ENCODE measurements at places on chromosomes 5 and 9.

- DNase-seq: no peak
These were observed 211.7 kb downstream of the PLK2 start for GRCh38 chr5:58248221-58248620.

DNA sequence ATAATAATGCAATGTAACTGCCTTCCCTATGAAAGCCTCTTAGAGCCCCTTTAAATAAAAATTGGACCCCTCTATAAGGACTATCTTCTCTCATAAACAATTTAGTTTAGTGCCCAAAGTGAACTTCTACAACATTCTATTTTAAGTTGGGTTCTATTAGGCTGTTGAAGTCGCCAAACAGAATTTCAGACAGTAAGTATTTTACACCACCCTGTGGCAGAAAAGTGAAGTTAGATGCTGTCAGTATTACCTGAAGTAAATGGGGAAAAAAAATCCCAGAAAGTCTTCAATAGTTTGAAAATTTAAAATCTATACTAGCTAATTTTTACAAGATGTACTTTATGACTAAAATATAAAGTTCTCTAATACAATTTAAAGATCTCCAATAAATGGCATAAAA is 29.5 kb downstream of the CAAP1 start:
- no peak for DNase-seq

- DNase-seq: no peak
These were observed 191.7 kb downstream of the DRD1 start for GRCh38 chr5:175252234-175252805.

DNA sequence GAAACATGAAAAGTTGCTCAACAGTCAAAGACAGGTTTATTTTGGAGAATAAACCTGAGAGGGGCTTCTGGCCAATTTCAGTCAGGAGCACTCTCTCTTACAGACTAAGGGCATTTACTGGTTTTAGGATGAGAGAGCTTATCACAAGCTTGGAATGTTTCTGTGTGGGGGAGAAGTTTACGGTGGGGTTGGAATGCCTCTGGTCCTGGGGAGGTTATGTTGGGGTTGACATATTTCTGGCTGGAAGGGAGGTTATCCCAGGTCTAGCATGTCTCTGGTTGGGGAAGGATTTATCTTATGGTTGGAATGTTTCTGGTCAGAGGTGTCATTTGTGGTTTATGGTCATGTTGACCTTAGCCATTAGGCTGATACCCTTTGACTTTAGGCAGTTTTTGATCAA is 1867.3 kb downstream of the EFNA5 start:
- no peak for DNase-seq

GRCh38 chr5:102969641-102970040 is 150.3 kb downstream of the GIN1 start:
- no peak for DNase-seq

GRCh38 chr9:134162212-134162775 is 2.1 kb downstream of the RNU6ATAC start:
- no peak for DNase-seq

GRCh38 chr9:137550231-137550621 is at the start of gene PNPLA7:
Gene PNPLA7, minus strand, starts transcription at chr9:137550402. Its CDS starts 205 bp downstream, at chr9:137550197.
- DNase-seq: peak; percentile 51

DNA sequence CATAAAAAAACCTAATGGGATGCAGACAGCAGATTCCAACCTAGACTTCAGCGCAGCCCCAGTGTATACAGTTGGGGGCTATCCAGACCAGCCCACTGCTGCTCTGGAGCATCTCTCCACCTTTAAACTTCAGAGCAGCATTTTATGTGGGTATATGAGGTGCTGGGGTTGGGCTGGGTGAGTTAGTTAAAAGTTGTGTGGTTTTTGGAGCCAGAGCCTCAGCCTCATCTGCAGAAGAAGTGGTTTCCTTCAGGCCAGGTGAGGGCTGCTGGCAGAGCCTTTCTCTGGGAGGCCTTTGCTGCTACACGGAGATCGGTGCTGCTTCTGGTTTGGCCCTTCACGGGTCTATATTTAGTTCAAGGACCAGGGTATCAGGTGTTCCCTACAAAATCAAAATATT is 228.3 kb downstream of the PDZD2 start:
- DNase-seq: no peak
